ENCODE measurements at places on chromosomes 13 and 19.

DNA sequence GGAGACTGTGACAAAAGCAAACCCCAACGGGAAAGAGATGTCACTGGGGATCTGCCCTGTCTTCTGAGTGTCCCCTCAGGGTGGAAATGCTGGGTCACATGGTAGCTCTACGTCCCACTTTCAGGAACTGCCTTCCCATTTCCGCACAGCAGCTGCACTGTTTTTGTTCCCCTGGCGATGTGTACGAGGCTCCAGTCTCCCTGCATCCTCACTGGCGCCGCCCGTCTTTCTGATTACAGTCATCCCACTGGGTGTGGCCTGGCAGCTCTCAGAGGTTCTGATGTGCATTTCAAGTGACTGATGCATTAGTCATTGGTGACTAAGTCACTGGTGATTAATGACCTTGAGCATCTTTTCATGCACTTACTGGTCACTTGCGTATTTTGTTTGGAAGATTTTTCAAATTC lies 21.2 kb downstream of the PCID2 start:
- peak; percentile 98 for DNase-seq

- DNase-seq = no peak
Measured at GRCh38 chr19:50830266-50831025, 2.9 kb downstream of the KLK15 start.

- DNase-seq = no peak
Measured at GRCh38 chr13:51191743-51192142, 30.5 kb upstream of the FAM124A start.

DNA sequence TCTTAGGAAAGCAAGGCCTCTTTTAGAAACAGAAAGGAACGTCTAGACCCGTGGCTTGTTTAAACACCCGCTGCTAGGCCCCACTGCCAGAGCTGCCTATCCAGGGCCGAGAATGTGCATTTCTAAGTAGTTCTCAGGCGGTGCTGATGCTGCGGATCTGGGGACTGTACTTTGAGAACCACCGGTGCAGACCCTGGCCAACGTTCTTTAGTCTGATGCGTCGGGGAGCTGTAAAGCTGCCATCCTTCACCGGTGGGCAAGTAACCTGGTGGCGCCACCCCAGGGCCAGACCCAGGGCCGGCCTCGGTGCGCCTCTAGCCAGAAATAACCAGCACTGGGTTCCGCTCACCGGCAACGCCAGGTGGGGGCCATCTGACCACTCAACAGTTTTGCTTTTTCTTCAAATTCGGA lies 47.1 kb downstream of the TGDS start:
- DNase-seq = no peak

- DNase-seq = no peak
Measured at GRCh38 chr13:31903111-31903815, 128.3 kb upstream of the FRY start.

DNA sequence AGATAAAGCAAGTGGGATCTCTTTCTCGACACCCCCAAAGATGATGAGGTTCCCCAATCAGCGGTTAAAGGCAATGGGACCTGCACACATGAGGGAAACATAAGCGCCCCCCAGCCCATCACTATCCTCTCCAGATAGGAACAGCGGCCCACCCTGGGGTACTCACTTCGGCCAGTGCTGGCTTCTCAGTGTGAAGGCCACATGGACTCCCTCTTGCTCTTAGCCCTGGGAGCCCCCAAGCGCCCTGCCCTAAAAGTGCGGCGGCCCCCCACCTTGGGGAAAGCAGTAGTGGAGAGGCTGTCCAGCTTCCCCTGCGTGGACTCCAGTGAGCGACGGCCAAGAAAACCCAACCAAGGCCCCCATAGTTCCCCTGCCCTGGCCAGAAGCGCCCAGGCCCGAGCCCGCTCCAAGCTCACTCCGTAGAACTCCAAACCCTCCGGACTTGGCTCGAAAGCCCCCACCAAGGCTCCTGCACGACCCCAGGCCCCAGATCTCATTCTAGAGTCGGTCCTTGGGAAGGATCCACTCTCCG lies 1.0 kb downstream of the CACNA1A start:
- DNase-seq = no peak

- no peak for DNase-seq
Measured at GRCh38 chr19:57351867-57352266, 796 bp downstream of the ZNF304 start.

- DNase-seq = no peak
Measured at GRCh38 chr19:29645911-29646310, 19.4 kb upstream of the PLEKHF1 start.

GRCh38 chr13:94880463-94880862 lies 168.1 kb upstream of the SOX21 start:
- DNase-seq = no peak

GRCh38 chr13:49635599-49636433 lies 7.5 kb downstream of the ARL11 start:
- DNase-seq = no peak

DNA sequence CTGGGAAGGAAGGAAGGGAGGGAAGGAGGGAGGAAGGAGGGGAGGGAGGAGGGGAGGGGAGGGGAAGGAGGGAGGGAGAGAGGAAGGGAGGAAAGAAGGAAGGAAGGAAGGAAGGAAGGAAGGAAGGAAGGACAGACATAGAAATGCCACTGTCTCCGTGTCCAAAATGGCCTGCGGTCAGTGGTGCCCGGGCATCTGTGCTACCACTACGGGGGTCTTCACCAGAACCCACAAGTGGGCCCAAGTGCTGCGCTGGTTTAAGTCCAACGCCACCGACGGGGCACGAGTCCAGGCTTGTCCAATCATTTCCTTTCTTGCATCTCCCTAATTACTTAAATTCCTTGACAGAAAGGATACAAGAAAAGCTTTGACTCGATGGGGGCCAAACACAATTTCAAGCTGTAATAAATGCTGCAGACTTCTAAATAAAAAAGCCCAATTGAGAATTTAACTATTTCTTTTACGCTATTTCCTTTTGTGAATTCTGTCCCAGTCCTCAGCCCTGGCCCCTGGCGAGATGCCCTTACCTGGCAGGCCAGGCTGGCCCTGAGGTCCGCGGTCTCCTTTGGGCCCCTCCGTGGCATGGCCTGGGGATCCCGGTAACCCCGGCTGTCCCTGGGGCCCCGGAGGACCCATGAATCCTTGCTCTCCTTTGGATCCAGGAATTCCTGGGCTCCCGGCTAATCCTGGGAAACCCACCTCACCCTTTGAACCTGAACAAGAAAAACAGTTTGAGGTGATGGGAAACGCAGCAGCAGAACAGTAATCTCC lies 136.8 kb downstream of the COL4A1 start:
- no peak for DNase-seq

GRCh38 chr19:54937926-54938325 lies 9.4 kb downstream of the NLRP7 start:
- no peak for DNase-seq

DNA sequence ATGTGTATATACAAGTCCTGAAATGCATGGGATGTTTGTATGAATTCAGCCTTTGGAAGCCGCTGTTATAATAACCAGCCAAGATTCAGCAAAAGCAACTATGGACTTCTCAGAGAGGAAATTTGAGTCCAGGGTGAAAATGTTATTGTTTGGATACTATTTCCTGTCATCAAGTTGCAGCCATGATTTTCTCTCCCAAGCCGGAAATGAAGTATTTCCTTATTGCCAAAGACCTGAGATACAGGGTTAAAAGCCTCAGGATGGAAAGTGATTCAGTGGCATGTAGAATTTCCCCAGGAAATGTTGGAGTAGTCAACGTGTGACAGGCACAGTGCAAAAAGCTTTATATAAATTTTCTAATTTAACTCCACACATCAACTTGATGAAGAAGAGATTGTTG lies 133.9 kb downstream of the IRS2 start:
- DNase-seq = no peak

GRCh38 chr19:17511724-17512573 lies 500 bp downstream of the PGLS start:
- DNase-seq = peak; percentile 55

Measured in retinal pigment epithelial cell (primary cell).